Activated T-cell treated with anti-CD3 and anti-CD28 coated beads, Interleukin-2, amount 50 U/mL, for 24 hours (primary cell): ENCODE measurements at places on chromosomes 6 and 20.

- DNase-seq = no peak
Observed at GRCh38 chr6:151389618-151390275, 1.6 kb downstream of the ZBTB2 start.

GRCh38 chr6:41257369-41258195 lies 28.9 kb downstream of the TREM1 start:
- DNase-seq = no peak

DNA sequence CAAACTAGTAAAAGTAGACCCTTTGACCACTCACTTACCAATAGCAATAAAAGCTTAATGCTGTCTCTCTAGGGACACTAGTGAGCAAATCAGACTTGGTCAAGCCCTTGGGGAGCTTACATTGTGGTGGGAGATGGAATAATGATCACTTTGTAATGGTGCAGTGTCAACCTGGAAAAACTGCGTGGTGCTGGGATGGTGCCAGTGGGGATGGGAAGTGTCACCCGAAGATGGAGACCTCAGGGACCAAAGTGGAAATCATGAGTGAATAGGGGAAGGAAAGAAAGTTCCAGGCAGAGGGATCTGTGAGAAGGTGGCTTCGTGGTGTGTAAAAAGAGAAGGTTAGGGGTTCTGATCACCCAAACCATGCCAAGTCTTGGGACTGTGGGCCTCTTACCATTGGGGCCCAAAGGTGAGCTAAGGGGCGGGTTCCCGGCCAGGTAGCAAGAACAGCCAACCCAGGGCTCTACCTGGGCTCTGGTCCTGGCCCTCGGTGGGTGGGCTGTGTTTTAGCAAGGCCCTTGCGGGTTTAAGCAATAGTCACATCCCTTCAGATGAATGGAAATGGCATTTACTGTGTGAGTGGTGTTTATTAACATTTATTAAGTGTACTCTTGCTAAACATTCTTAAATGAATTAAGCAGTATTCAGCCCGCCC lies 15.5 kb downstream of the DYNLRB1 start:
- DNase-seq = no peak

DNA sequence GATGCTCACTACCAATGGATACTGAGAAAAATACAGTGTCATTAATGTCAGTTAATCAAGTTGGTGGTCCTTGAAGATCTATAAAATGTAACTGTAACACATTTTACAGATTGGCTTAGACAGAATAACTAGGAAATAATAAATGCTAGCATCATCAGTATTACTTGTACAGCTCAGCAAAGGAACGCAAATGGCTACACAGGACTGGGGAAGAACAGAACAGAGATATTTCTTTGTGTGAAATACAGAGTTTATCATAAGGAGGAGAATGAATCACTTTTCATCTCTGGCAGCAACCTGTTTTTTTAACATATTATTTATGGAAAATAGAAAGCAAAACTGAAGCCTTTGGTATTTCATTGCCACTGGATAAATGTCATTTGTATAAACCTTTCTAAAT lies 8.2 kb upstream of the QKI start:
- DNase-seq = no peak

DNA sequence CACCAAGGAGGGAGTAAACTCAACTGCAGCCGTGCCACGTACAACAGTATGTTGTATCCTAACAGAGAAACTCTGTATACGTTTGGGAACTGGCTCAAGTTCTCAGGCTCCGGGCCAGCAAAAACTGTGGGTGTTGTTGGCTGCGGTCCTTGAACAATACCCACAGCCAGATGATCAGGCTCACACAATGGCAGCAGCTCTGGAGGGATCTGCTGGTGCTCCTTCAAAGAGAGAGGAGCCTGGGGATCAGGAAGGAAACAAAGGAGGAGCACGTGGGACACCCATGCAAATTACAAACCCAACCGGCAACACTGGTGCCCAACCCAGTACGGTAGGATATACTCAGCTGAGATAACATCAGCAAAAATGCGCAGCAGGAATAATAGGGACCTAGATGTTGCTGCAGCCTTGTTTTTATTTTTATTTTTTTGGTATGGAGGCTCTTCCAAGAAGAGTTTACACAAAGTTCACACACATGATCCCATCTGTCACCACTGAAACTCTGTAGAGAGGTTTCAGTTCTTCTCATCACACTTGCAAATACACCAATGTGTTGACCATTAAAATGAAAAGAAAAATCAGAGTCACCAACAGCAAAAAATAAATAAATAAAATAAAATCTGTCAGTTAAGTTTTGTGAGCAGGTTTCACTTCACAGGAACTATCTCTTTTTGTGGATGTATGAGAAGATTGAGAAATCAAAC lies 41.2 kb upstream of the PDE10A start:
- no peak for DNase-seq

DNA sequence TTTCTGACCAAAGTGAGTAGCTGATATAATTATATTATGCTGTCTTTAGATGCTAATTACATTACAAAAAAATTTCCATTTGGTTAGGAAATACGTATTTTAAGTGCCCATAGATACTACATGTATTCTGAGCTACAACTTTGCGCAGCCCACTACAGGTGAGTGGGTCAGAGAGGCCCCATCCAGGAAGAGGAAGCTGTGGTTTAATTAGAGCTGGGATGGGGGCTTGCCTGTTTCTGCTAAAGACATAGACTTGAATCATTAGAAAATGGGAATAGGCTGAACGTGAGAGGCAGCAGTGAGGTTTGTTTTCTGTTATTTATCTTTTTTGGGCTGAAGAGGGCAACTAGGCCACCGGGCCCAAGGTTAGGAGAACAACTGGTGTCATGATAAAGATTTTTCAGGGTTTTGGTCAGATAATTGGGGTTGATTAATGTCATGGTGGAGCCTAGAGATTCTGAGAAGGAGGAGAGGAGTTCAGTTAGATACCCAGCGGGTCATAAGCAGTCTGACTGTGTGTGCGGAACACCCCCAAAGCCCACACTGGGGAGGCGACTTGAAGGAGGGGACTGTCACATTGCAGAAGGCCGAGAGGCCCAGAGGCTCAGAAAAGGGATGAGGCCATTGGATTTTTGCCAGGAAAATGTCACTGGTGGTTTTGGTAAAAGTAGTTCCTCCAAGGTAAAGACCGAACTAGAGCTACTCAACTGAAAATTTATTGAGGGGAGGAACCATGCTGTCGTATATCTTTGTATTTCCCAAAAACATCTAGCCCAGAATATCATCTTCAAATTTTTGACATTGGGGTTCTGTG lies 14.5 kb upstream of the IRF4 start:
- DNase-seq = no peak

DNA sequence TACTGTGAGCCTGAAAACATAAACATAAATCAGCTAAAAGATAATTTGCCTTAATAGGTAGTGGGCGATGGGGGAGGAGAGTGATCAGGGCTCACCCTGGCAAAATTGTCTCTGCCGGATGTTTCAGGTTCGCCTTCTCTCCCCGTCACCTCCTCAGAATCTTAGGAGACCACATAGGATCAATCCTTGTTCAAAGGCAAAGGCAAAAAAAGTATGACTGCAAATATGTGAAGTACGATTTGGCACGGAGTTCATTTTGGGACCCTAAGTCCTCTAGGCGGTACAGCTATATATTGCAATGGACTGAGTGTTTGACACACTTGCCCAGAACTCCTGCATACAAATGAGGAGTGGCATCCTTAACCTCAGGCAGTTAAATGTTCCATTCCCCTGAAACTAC lies 649.2 kb upstream of the FLRT3 start:
- DNase-seq = no peak

- no peak for DNase-seq
Observed at GRCh38 chr20:59811681-59812171, 121.7 kb downstream of the SYCP2 start.
